Pancreas (tissue), 10 donors: ENCODE measurements at places on chromosomes 5 and 9.

- DNase-seq, result peak; percentile 15
Measured at GRCh38 chr5:115168829-115169486, 750 bp downstream of the TRIM36 start.

GRCh38 chr9:1427875-1428274, 377.7 kb downstream of the DMRT2 start:
- no peak for DNase-seq

- DNase-seq, result no peak
Measured at GRCh38 chr5:160354666-160355065, 15.8 kb downstream of the C1QTNF2 start.

DNA sequence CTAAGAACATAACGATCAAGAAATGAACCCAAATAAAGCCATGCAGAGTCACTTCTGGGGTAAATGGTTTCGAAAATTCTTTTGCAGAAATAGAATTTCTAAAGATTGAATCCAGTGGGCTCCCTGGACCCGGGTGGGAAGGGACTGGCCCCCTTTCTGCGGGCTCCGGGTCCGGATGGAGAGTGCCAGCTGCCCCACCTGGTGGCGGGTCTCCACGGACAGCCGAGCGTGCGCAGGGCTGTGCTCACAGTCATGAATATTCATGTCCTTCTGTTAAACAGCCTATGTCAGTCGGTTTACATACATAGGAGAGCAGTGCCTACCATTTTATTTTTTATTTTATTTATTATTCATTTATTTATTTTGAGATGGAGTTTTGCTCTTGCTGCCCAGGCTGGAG, 4.7 kb upstream of the PPP1R26 start:
- DNase-seq, result no peak

- DNase-seq, result no peak
Measured at GRCh38 chr5:154384480-154385235, 61.1 kb upstream of the SAP30L start.

DNA sequence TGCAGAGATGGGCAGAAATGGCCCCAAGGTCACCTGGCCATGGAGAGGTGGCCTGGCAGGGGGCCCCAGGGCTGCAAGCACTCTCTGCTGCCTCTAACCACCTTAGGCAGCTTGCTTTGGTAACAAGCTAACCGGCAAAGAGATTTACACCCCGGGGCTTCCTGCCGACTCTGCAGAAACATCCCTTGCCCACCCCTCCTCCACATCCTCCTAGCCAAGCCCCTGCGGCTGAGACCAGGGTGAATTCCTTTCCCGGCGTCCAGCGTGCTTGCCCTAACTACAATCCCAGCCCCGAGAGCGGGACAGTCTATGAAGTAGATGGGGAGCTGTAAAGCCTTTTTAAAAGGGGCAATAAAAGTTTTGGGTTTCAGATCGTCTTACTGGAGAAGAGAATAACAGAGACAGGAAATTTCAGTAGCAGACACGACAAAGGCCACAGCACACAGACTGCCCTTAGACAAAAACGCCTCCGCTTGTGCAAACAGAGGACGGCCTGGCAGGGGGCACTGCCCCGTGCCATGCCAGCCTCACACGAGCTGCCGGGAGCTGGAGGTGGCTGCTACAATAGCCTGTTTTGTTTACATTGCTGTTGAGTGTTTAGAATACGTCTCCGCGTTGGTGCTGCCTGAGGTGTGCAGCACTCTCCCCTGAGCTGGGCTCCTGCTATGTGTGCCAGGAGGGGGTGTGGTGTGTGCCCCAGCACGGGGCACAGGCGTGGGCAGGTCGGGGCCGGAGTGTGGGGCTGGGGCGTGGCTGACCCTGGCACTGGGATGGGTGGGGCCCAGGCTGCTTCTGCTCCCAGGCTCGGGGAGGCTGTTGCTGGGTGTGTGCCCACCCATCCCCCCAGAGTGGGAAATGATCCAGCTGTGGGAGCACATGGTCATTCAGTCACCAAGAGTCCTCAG, 15.3 kb downstream of the MYMK start:
- peak; percentile 86 for DNase-seq

- no peak for DNase-seq
Measured at GRCh38 chr9:129989740-129990139, 53.2 kb downstream of the FNBP1 start.

DNA sequence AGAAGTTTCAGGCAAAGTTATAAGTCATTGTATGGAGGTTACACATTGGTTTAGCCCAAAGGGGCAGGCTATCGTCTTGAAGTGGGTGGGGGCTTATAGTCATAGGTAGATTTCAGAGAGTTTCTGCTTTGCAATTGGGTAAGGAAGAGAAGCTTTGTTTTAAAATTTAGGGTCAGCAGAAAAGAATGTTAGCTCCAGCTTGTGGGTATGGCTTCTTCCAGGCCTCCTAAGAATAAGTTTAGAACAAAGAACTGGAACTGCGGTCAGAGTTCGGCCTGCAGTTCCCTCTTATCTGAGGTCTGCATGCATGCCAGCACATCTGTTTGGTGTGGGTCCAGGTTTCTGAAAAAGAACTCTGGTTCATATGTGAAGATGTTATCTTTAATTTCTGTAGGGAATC, 96.1 kb downstream of the CYFIP2 start:
- DNase-seq, result no peak

DNA sequence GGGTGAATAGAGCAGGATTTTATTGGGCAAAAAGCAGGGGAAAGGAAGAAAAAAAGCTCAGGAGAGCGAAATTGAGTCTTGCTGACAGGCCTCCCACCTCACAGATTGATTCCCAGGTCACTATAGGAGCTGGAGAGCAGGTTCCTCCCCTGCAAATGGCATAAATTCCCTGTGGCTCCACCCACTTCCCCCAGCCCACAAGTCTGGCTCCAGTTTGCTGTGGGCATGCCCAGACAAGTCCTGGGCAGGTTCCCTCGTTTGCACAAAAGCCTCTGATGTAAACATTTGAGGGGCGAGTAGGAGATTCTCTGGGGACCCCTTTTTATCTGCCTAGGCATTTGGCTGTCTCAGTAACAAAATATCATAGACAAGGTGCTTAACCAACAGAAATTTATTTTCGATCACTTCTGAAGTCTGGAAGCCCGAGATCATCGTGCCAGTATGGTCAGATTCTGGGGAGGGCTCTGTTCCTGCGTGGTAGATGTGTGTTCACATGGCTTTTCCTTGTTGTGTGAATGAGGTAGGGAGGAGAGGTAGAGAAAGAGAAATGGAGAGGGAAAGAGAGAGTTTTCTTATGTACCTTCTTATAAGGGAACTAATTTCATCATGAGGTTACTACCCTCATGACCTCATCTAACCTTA, 614.5 kb downstream of the MAT2B start:
- DNase-seq, result no peak

- no peak for DNase-seq
Measured at GRCh38 chr5:4700069-4700468, 440.1 kb upstream of the ADAMTS16 start.

DNA sequence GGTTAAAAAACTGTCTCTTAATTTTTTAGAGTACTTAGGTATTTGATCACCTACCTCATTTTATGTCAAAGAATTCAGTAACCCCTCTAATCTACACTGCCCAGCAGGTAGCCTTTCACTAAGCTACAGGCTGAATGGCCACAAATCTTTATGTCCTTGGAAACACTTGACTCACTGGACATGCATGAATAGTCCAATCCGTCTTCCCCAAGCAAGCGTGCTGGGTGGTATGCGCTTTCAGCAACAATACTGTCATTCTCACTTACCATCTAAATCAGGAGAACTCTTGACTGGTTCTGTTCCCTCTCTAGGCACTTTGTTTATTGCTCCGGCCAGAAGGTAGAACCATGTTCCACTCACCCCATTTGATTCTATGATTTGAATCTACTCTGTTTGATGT, 73.1 kb downstream of the TRPM3 start:
- DNase-seq, result no peak

GRCh38 chr5:166909040-166909439, 1382.4 kb upstream of the WWC1 start:
- DNase-seq, result no peak

DNA sequence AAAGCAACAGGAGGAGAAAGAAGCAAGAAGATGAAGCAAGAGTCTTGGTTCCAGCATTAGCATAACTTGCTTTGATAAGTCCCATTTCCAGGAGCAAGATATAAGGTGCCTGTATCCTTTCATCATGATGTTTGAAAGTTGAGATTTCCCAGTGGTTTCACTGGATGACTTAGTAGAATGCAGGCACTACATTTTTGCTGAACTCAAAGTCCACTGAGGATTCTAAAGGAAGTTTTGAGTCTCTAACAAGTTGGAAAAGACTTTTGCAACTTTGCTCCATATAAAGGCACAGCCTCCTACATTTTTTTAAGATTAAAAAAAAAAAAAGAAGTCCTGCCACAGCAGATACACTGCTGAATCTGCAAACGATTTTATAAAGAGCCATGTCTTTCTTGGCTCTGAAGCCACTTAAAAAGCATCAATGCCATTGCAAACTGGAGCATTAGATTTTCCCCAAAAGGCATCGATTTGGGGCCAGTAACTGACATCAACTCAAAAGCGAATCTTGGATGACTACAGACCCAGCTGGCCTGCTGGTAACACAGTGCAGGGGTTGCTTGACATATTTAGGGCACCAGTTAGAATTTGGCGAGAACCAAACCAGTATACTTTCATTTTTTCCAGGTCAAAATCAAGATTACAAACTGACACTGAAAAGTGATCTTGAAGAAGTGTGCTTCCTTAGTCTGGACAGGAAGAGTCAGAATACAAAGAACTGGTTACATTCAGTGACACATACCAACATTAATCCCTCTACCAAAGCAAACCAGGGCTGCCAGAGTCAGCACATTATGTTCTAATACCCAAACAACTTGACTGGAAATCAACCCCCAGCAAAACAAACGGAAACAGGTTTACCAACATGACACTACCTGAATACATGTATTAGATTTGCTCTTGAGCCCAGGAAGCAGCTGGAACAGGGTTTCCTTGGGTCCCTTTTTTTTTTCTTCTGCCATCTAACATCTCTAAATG, 39.1 kb upstream of the KCNV2 start:
- DNase-seq, result no peak

DNA sequence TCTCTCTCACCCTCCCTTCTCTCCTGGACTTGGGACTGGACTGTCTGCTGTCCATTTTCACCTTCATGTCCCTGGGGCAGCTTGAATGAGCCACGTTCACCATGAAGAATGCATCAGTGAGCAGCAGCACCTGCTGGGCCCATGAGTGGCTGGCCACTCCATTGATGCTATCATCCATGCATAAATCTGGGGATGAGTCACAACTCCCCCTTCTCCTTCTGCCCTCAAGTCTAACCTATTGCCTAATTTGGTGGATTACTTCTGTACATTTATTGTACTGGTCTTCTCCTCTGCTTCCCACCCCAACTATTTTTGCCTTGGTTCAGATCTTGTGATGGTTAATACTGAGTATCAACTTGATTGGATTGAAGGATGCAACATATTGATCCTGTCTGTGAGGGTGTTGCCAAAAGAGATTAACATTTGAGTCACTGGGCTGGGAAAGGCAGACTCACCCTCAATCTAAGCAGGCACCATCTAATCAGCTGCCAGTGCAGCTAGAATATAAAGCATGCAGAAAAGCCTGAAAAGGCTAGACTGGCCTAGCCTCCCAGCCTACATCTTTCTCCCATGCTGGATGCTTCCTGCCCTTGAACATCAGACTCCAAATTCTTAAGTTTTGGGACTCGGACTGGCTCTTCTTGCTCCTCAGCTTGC, 46.7 kb downstream of the GDNF start:
- DNase-seq, result no peak

GRCh38 chr5:62296998-62297397, 9.0 kb upstream of the KIF2A start:
- no peak for DNase-seq

GRCh38 chr9:134438195-134438788, 112.0 kb downstream of the RXRA start:
- DNase-seq, result no peak

- DNase-seq, result no peak
Measured at GRCh38 chr9:90029996-90030395, 425.2 kb downstream of the GADD45G start.

GRCh38 chr5:7871653-7872052, 2.7 kb downstream of the MTRR start:
- DNase-seq, result no peak

DNA sequence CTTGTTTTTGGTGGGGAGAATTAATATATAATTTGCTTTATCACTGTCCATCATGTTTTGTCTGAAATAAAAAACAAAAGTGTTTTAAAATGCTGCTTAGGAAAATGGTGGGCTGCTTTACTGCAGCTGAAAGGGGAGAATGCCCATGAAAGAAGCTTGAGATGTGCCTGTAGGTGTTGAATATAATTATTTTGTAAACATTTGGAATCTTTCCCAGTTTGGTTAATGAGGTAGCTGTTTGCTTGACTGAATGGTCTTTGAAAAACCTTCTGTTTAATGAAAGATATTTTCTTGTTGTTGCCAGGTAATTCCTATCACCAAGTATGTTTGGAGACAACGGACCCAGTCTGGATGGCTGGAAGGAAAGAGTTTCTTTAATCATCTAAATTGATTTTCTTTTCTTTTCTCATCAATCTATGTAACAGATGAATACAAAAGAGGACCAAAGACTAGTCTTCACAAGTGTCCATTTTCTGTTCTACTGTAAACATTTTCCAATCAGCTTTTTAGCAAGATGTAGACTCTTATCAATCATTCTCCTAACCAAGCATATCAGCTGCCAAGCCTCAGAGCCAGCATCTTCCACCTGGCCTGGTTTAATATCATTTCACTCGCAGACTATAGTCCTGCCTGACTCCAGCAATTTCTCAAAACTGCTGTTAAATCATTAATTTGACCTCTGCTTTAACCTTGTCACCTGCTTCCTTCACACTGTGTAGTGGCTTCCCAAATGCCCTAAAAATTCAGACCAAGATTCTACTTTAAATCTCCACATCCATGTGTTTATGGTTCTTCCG, 441.2 kb upstream of the CHD1 start:
- DNase-seq, result no peak

GRCh38 chr5:151039665-151040064, 19.3 kb downstream of the GPX3 start:
- DNase-seq, result peak; percentile 37

DNA sequence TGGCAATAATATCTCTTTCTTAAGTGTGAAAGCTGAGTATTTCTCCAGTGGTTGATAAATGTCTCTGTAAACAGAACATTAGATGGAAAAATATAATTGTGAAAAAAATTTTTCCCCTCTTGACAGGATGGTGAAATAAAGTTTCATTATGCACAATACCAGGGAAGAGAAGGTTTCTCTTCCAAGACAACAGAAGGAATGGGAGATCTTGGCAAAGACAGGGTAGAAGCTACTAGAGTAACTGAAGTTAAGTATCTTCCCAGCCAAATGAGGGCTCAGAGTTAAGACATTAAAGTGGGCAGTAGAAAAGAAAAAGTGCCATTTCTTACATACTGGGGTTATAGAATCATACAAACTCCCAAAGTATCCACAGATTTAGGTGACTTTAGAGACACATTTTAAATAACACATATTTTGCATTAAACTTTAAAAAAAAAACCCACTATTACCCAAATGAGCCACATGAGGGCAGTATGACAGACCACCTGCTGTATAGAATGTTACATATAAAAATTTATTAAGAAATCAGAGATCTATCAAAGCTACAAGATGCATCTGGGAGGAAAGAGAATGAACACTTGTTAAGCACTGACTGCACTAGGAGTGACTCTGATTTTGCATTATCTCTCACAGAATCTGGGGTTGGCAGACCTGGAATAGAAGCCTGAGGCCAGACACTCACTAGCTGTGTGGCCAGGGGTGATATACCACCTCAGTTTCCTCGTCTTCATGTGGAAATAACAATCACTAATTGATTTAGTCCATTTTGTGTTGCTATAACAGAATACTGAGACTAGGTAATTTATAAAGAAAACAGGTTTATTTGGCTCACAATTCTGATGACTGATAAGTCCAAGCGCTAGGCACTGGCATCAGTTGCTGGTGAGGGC, 98.5 kb downstream of the ARSB start:
- no peak for DNase-seq
